ENCODE measurements at places on chromosomes 6 and 20.

- DNase-seq = no peak
These were observed 216.4 kb downstream of the DLL1 start for GRCh38 chr6:170074435-170074834.

GRCh38 chr6:46281110-46281509, 110.3 kb upstream of the ENPP5 start:
- no peak for DNase-seq

- no peak for DNase-seq
These were observed 2.3 kb upstream of the OCSTAMP start for GRCh38 chr20:46552460-46553420.

DNA sequence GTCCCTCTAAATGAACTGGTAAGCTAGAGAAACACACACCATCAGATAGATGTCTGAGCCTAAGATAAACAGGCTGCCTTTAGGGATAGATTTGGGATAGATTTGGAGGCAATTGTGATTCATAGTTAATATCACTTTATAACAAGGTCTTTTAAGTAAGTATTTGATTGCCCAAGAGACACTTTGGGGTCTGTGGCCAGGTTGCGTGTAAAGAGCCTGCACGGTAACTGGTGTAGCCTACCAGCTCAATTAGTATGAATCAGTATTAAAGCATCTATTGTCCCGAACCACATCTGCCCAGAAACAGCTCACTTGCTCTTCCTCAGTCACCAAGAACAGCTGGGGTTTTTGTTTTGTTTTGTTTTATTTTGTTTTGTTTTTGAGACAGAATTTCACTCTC, 193.3 kb downstream of the SASH1 start:
- no peak for DNase-seq

GRCh38 chr6:135586844-135587243, 89.3 kb upstream of the AHI1 start:
- no peak for DNase-seq

GRCh38 chr20:11734431-11734830, 183.3 kb upstream of the BTBD3 start:
- no peak for DNase-seq

DNA sequence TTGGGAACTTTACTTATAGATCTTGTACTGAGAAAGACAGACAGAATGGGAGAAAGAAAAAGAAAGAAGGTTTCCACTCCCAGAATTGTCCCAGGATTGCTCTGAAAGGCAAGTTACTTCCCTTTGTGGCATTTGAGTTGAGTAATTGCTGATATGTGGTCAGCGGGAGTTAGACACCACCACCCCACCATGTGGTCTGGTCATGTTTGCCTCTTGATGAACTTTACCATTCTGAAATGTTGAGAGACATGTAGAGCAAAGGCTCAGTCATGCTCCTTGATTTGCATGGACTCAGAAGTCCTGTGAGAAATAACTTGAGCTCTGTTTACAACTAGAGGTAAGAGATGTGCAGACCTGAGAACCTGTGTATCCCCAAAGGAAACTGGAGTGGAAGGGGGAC, 17.1 kb downstream of the TCF21 start:
- DNase-seq = no peak

- peak; percentile 43 for DNase-seq
These were observed 55.7 kb upstream of the SLC23A2 start for GRCh38 chr20:5056801-5057599.

- no peak for DNase-seq
These were observed 146.9 kb upstream of the KCNG1 start for GRCh38 chr20:51169813-51170212.

DNA sequence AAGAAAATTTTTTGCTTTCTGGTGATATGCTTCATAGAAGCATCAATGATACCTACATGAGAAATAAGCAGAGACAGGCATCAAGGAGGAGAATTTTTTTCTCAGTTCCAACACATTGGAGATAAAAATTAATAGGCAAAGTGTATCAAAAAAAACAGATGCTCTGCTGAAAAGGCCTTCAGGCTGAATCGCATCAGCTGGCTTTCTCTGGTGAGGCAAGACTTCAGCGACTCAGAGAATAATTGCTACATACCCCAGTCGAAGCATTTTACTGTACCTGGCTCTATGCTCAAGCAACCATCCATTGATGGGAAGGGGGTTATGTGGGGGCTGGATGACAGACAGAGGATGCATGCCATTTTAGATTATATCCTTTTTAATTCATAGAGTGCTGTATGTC, 415.1 kb downstream of the TFAP2A start:
- DNase-seq = no peak

DNA sequence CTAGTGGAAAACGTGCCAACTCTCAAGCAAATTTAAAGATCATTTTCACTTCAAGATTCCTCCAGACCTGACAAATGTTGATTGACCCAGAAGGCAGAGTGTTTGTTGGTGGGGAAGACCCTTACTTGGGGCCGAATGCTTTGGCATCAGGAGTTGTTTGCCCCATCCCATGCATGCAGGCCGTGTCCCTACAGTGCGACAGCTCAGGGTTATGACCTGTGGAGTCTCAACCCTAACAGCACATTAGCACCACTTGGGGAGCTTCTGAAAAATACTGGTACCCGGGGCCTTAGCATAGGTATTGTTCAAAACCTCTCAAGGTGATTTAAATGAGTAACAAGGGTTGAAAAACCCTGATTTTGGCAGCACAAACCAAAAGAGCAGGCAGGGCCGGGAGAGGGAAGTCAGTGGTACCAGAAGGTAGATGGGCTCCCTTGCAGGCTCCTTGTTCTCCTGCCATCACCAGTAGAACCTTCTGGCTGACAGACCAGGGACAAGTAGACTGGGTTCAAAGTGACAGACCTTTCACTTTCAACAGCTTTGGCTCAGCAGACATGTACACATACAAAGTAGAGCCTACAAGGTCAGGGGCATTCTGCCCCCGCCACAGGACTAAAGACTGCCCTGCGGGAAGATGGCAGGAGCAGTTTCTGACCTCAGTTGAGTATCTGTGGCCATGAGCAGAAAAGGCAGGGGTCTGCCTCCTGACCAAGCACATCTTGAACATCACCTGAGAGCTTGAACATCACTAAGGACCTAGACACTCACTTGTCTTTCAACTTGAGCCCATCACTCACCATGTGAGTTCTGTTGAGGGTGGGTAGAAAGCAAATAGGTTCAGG, 39.6 kb downstream of the PLCG1 start:
- no peak for DNase-seq

DNA sequence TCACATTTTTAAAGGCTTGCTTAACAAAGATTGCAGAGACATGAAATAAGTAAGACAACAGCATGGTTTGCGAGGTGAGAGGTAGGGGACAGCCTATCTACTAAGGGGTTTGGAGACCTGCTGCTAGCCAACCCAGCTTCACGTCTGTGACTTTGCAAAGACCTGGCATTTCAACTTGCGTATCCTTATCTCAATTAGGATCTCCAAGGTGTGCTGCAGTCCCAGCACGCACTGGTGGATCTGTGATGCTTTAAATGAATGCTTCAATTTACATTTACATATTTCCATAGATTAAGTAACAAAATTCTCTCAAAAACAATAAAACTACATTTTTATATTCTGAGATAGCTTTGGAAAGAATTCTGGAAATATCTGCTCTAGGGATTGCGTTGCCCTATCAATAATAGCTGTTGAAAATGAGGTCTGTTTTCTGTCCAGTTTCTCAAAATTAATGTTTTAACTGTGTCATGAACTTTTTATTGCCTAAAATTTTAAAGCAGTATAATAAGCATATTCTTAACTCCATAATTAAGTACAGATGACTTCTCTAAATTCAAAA, 124.4 kb upstream of the EDN1 start:
- no peak for DNase-seq

GRCh38 chr6:84033523-84034451, at the start of gene MRAP2:
MRAP2 (plus strand) TSS chr6:84033772; CDS start chr6:84055319, 21,547 bp downstream.
- no peak for DNase-seq

GRCh38 chr20:62766071-62766450, 30.2 kb upstream of the MRGBP start:
- DNase-seq = no peak

GRCh38 chr20:57464642-57465211, 60.2 kb downstream of the CTCFL start:
- DNase-seq = no peak

- no peak for DNase-seq
These were observed 100.3 kb downstream of the GMPR start for GRCh38 chr6:16338577-16339264.

DNA sequence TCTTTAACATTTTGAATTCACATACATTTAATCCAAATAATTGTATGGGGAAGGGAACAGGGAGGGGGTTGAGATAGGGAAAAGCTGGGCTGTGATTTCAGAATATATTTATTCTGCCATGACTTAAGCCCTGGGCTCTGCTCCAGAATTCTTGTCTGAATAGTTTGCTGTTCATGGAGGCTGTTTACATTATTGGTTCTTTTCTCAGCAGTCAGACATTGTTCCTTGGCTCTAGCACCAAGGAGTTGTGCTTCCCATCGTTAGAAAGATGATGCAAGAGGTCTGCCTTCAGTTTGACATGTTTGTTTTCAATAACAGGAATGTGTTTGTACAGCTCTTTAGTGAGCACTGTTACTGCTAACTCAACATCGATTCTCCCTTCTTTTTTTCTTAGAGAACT, 198.8 kb upstream of the CDYL start:
- no peak for DNase-seq
